Skeletal muscle cell (primary cell): ENCODE measurements at places on chromosomes 3 and 15.

GRCh38 chr3:138938056-138938876 lies 8.7 kb downstream of the FOXL2 start:
- DNase-seq = no peak

- DNase-seq = no peak
Measured at GRCh38 chr3:25532431-25533162, 104.5 kb downstream of the RARB start.

- DNase-seq = no peak
Measured at GRCh38 chr15:64279131-64279530, 76.8 kb downstream of the CSNK1G1 start.

- no peak for DNase-seq
Measured at GRCh38 chr15:56492791-56493555, 28.0 kb upstream of the MNS1 start.

DNA sequence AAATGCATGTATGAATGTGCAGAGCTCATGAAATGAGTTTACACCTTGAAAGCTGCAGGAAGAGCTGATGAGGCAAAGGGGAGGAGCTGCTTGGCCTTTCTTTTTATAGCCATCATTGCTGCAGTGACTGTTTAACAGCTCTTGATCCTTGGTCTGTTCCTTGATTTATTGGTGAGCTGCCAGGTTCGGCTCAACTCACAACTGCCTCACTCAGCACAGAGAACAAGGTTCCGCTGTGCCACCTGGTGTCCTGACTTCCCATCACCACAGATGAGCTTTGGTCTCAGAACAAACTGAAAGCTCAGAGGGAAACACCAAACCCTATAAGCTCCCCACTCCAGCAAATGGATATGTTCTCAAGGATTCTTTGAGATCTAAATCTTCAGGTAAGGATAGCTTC lies 626.1 kb downstream of the MAGI1 start:
- DNase-seq = no peak

DNA sequence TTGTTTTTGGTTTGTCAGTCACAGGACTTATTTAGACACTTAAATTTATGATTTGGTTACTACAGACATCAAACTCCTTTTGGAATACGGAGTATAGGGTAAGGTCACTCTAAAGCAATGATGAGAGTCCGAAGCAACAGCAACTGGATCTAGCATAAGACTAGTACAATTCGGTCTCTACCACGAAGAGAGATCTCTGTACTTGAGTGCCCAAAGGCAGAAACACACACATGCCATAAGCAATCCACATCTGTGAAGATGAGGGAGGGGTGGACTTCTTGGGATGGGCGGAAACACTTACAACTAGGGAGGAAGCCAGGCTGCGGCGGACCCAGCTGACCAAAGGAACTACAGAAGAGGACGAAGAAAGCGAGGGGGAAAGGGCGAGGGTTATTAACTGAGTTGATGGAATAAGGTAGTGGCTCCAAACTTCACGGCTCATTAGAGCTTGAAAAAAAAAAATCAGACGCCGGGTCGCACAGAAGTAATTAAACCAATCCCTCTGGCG lies 595 bp downstream of the DPH6 start:
- no peak for DNase-seq

DNA sequence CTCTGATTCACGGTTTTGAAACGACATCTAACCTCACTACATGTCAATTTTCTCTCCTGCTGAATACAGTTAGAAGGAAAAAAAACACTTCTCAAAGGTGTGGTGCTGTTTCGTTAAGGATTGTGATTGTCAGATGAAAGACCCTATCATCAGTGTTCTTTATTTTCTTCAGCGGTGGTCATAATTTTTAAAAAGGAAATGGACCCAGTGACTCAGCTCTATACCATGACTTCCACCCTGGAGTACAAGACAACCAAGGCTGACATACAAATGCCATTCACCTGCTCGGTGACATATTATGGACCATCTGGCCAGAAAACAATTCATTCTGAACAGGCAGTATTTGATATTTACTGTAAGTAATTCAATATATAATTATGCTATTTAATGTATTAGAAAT lies 167.8 kb downstream of the ALCAM start:
- DNase-seq = no peak

- DNase-seq = no peak
Measured at GRCh38 chr15:74892931-74893330, 3.1 kb downstream of the MPI start.

GRCh38 chr3:39668420-39668819 lies 141.0 kb upstream of the MYRIP start:
- peak; percentile 21 for DNase-seq

DNA sequence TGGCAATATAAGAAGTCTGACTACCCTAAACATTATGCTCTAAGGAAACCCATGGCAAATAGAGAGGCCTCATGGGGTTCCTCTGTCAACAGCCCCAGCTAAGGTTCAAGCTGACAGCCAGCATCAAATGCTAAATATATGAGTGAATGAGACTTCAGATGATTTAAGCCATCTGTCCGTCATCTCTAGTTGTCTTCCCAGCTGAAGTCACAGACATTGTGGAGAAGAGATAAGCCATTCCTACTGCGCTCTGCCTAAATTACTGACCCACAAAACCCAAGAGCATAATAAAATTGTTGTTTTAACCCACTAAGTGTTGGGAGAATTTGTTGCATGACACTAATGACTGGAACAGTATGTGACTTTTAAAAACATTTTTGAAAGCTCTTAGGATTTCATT lies 87.3 kb upstream of the IGSF10 start:
- no peak for DNase-seq

DNA sequence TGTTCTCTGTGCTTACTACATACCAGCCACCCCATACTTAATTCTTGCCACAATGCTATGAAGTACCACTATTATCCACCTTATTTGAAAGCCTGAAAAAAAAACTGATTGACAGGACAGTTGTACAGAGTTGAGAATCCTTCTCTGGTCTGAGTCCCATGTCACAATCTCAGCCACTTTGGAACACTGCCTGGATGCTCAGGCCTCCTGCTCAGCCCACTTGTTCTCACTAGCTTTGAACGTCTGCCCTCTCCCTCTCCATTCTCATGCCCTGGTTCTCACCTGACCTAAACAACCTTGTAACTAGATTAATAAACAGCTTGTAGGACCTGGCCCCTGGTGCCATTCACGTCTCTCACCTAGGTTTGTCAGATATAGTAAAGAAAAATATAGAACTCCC lies 53.9 kb downstream of the TRIM69 start:
- DNase-seq = no peak

- DNase-seq = no peak
Measured at GRCh38 chr3:65953881-65954733, 84.6 kb downstream of the MAGI1 start.

DNA sequence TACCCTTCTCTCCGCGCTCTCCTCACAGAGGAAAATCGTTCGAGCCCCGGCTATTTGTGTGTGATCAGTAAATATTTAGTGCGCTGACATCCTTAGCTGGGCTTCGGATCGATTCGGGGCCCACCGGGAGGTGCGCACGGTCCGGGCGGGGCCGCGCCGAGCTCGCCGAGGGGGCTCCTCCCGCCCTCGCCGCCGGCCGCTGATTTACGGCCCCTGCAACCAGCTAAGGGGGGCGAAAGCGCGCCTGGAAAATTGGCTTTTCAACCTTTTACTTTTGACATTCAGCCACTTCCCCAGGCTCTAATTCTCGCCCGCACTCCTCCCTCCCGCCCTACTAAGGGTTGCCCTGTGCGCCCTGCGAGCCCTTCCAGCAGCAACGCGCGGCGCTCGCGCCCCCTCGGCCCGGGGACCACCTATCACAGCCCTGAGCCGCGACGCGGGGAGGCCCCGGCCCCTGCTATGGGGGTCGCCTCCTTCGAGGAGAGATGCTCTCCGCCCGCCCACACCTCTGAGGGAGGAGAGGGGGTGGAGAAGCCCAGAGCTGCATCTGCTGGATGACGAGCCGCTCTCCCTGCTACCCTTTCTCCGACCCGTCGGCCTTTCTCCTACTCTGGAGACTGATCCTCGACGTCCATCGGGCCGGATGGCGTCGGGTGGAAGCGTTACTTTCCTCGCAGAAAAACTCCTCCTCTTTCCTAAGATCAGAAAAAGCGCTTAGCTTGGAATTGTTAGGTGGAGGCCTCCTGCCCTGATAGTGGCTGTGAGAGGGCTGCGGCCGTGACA lies 7.8 kb upstream of the NR2F2 start:
- no peak for DNase-seq

GRCh38 chr3:197547306-197548011 lies 8.3 kb downstream of the BDH1 start:
- DNase-seq = no peak

GRCh38 chr3:108882762-108883161 lies 60.2 kb downstream of the TRAT1 start:
- DNase-seq = no peak

DNA sequence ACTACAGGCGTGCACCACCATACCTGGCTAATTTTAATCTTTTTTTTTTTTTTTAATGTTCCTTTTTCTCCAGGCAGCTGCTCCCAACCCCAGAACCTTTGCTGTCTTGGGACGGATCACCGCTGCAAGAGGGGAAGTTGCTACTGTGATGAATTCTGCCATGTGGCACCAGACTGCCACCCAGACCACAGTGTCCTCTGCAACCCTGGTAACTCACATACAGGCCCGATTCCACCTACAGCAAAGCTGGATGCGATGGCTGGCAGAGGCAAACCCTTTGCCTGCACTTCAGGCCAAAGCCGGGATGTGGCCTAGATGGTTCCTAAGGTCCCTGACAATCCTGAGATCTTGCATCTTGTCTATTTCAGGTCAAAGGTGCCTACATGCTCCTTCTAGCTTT lies 12.7 kb upstream of the MUC20 start:
- no peak for DNase-seq

- peak; percentile 93 for DNase-seq
Measured at GRCh38 chr3:14451844-14452739, 49.7 kb downstream of the SLC6A6 start.

DNA sequence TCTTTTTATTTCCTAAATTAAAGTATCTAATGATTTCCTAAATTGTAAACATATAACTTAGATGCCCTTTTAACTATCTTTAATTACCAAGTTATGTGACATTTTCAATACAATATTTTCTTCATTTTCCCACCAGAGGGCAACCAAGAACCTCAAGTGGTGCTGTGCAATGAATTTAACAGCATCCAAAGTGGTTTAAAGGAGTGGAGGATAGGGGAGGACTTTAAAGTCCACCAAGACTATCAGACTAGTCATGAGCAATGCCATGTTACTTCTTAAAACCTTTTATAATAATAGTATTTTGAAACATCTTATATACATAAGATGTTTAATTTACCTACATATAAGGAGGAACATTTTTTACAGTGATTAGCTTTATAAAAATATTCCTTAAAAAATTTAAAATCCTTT lies 74.4 kb downstream of the DLG1 start:
- DNase-seq = peak; percentile 19

DNA sequence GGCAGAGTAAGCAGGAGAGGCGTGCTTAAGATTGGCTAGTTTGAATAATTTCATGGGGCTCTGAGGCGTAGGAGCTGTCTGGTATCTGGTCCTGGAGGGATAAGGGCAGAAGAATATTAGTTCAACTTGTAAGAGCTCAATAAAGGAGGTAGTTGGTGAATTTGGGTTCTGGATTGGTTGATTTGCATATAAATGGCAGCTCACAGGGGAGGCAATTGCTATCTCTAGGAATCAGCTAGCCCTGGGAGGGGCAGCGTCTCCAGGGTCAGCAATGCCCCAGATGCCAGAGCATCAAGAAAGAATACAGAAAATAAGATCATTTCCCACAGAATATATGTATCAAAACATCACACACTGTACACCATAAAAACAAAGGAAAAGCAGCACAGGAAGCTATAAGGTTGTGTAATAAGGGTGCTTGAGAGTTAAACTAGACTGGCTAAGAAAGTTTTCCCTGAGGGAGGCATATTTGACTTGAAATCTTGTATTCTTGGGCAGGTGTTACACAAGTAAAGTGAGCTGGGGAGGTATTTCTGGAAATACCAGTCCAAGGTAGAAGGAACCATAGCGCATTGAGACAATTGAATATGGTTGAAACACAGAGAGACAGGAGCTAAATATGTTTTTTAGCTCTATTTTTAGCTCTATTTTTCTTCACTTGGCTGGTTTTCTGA lies 6.1 kb downstream of the MOBP start:
- DNase-seq = no peak

DNA sequence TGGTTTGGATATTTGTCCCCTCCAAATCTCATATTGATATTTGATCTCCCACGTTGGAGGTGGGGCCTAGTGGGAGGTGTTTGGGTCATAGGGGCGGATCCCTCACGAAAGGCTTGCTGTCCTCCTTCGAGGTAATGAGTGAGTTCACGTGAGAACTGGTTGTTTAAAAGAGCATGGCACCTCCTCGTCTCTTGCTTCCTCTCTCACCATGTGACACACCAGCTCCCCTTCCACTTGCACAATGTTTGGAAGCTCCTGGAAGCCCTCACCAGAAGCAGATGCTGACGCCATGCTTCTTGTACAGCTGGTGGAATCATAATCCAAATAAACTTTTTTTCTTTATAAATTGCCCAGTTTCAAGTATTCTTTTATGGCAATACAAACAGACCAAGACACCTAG lies 38.6 kb downstream of the RFTN1 start:
- no peak for DNase-seq

DNA sequence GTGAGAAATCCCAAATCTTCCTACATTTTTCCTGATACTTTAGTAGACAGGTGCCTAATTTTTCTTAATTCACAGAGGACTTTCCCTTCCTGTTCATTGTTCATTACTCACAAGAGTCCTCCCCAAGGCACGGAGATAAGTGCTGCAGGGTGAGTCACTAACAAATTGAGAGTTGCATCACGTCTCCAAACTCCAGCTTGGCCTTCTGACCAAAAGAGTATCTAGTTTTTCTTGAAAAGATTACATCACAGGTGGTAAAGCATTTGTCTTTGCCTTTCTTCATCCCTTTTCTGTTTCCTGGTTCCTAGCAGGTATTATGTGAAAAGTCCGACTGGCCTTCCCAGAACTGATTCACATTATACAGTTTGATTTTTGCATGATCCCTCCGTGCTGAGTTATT lies 24.9 kb upstream of the RASGRP1 start:
- peak; percentile 54 for DNase-seq
